NCI-H345 (cell line): ENCODE measurements at places on chromosomes 2 and 18.

DNA sequence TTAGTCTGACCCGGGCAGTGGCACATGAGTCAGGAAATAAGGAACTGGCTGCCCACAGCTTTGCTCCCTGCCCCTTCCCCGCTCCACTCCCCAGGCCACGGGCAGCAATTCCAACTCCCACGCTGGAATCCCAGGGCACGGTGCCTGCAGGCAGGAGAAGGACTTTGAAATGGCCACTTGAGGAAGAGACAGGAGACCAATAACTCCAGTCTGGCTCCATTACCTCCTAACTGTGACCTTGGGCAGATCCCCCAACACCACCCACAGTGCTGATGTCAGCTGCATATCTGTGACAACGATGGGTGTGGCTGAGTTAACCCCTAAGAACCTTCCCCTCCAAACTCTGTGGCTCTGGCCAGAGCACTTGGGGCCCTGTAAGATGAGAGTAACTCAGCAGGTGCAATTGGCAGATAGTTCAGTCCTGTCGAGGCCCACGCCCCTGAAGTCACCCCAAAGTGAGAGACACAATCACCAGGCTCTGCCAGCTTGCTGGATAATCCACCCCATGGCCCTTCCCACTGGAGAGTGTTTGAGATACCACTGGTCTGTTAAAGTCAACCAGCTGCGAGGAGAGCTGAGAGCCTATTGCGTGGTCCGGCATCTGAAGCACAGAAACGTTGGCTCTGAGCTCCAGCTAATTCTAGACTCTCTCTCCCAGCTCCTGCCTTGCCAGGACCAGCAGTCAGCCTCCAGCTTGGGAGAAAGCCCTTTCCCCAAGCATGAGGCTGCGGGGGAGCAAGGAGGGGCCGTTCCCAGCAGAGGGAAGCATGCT is 175.2 kb downstream of the TNS1 start:
- no peak for DNase-seq

GRCh38 chr2:84823788-84824187 is 57.1 kb downstream of the TRABD2A start:
- no peak for DNase-seq

DNA sequence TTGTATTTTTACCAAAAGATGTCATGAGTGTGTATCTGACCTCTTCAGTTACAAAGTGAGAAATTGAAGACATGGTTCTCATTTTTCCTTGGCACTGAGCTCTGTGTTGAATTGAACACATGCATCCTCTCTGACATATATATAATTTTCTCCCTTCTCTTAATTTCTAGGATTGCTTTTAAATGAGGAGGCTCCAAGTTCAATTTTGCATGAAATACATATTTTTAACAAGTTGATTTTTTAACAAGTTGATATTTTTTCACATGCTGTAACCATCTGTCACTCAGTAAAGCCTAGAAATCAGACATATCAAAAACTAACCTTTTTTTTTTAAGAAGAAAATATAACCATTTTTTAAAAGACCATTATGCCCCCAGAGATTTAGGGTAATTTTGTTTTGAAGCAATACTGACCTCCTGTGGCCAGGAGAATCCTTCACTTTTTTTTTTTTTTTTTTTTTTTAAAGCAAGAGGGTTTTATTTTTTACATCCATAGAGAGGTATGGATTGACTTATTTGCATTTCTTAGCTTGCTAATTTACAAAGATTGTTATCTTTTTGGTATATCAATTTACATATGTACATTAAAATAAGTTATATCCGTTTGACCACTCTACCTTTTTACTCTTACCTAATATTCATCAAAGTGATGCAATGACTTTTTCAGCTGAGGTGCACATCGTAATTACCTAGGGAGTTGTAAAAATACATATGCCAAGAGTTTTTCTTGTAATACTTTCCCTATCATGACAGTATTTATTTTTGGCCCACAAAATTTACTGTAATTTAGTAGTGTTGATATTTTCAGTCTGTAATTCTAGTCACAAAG is 161.8 kb downstream of the SOCS6 start:
- DNase-seq = no peak

- no peak for DNase-seq
These were observed 97.8 kb downstream of the HDAC4 start for GRCh38 chr2:239302808-239303557.

DNA sequence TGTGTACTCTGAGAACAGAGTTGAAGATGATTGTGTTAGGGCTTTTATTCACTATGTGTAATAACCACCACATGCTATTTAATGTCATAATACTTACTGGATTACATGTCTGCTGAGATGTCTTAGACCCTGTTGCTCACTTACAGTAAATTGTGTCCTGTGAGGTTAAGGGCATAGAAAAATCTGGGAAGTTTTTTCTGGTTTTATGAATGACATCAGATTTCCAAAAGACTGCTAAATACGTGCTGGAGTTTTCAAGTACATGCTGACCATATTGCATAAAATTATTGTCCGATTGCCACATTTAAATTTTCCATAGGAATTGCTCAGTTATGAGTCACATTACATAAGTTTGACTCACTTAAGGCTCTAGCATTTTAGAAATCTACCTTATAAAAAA is 96.7 kb upstream of the COL5A2 start:
- no peak for DNase-seq

- no peak for DNase-seq
These were observed 14.8 kb upstream of the SMAD2 start for GRCh38 chr18:47944972-47945852.

DNA sequence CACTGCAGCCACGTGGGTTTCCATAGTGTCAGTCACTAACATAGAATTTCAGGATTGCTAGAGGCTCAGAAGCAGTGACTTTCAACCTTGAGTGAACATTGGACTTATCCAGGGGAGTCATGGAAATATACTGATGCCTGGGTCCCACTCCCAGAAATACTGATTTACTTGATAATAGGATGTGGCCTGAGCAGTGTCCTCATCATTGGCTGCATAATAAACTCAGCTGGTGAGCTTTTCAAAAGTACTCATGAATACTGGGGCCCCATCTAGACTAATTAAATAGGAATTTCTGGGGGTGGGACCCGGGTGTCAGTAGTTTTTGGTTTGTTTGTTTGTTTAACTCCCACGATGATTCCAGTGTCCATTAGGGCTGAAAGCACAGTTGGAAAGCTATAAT is 141.4 kb downstream of the COL4A4 start:
- DNase-seq = no peak

GRCh38 chr2:198928026-198928425 is 529.7 kb downstream of the SATB2 start:
- DNase-seq = no peak

DNA sequence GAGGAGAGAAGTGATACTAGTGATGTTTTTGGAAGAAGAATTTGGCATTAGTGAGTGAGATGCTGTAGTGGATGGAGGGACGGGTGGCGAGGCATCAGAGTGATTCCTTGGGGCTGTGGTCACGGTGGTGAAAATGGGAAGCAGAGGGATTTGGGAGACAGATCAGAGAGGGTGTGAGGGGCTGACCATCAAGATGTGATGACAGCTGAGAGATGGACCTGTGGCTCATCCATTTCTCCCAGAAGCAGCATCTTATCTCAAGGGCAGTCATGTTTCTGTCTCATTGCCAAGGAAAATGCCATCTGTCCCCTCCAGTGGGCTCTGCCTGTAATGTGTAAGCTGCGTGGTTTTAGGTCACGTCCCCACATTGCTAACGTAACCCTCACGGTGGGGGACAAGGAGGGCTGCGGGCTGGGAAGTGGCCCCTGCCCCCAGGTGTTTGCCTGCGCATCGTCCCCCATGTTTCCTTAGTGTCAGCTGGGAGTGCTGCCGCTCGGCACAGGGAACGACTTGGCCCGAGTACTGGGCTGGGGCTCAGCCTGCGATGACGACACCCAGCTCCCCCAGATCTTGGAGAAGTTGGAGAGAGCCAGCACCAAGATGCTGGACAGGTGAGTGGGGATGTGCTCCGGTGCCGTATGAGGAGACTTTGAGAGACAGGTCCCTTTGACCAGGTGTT is 91.0 kb downstream of the DGKD start:
- no peak for DNase-seq

GRCh38 chr18:731185-731584 is 18.8 kb upstream of the ENOSF1 start:
- no peak for DNase-seq

GRCh38 chr2:11852526-11853196 is 106.2 kb downstream of the LPIN1 start:
- no peak for DNase-seq

- DNase-seq = no peak
These were observed 46.2 kb downstream of the IKZF2 start for GRCh38 chr2:213105212-213105611.

GRCh38 chr2:79971807-79972206 is 332.7 kb downstream of the LRRTM1 start:
- DNase-seq = no peak

DNA sequence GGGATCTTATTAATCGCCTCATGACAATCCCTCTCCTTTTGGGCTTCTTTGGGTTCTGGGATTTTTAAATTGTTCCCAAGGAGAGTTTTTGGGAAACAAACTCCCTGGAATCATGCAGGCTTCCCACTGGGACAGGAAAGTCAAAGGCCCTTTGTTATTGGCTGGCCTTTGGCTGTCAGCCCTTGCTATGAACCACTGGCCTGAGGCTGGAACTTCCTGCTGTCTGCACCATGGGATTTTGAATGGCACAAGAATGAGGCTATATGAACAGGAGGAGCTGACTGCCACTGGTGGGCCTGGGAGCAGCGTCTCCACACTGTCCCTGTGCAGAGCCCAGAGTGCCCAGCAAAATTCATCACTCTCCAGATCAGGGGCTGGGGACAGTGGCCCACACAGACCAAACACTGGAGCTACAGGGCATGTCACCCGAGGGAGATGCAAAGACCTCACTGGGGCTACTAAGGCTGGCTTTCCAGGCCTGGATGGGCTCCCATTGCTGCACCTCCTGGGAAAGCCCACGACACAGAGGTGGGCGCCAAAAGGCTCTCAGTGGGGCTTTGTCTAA is 35.7 kb downstream of the STEAP3 start:
- DNase-seq = no peak

- no peak for DNase-seq
These were observed 856.4 kb upstream of the CELF4 start for GRCh38 chr18:38421872-38422615.

- DNase-seq = no peak
These were observed 30.7 kb downstream of the EFR3B start for GRCh38 chr2:25072606-25073005.

DNA sequence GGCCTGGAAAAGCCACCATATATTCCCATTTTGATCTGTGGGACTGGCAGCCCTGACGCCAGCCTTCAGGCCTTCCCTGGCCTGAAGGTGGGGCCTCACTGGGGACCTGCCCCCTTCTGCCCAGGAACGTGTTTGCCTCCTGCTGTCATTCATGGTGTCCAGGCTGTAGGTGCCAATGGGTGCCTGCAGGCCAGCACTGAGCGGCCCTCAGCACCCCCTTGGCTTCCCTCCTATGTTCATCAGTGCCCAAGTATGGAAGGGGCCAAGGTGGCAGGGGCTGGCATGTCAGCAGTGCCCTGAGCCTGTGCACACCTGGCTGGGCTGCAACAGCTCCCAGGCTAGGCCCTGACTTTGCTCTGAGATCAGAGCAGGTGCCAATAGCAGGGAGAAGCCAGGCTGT is 800.3 kb upstream of the RAB6C start:
- no peak for DNase-seq

DNA sequence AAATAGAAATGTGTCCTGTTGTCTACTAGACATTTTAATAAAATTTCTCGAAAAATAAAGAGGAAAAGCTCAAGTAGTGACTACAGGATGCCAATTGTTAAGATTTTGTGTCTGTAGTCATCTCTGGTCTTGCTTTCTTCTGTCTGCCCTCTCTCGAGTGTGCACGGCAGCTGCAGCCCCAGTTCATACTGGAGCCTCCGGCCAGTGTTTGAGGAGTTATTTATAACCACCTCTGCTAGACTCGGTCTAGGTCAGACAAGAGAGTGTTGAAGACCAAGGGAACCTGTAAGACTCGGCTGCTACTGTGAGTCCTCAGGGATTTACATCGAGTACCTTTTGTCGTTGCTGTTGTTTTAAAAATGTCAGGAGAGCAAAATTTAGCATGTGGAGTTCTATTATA is 810.1 kb upstream of the POU3F3 start:
- peak; percentile 64 for DNase-seq

DNA sequence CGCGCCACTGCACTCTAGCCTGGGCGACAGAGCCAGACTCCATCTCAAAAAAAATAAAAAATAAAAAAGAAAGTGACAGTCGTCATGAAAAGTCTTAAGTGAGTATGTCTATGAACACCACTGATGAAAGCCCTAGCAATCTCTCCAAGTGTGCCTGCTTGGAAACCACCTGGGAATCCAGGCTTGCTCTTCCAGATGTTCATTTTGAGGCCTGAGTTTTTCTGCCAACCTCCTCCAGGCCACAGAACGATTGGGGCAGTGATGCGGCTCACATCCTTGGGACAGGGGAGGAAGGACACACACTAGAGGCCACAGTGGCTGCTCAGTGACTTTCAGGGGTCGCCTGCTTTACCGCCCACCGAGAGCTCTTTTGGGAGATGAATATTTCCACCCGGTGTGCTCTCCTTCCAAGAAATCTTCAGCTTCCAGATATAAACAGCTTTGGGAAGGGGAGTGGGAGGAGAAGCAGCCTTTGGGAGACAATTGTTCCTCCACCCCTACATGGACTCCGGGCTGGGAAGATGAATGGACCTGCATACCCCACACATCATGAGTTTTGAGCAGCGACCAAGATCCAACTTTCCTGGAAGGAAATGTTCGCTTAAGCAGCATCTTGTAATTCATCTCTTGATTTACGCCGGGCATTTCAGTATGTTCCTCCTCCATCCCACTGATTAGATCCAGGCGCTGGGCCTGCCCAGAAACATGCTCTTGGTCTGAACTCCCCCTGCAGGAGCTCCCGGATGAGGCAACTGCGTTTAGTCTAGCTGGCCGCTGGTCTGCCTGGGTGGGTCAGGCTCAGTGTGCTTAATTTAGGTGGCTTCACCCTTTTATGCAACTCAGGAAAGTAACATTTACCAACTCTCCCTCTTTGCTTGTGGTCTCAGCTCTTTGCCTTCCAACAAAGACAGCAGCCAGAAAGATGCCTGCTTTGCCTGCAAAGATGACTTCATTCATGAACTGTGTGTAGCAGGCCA is 6.2 kb upstream of the ARMC9 start:
- no peak for DNase-seq

- DNase-seq = no peak
These were observed 4.5 kb upstream of the MYO5B start for GRCh38 chr18:50199346-50199855.

- no peak for DNase-seq
These were observed 89.4 kb downstream of the SCN3A start for GRCh38 chr2:165114346-165114939.

- peak; percentile 3 for DNase-seq
These were observed 15.5 kb downstream of the SLC25A12 start for GRCh38 chr2:171878481-171878993.

- no peak for DNase-seq
These were observed 3.6 kb downstream of the GALNT3 start for GRCh38 chr2:165790466-165790865.

DNA sequence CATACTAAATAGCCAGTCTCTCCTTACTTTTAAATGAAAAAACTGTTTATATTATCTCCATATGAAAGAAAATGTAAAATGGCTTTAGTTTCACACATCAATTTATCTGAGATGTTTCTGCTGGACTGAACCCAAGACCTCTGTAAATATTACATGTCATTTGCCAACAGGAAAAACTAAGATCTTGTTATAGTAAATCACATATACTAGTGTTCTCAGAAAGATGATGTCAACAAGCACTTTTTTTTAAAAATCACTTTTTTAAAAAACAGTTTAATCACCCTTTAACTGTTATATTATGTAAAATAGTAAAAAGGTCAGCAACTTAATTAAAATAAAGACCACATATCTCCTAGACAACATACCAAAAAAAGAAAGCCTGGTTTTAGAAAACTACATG is 46.3 kb downstream of the PTPN2 start:
- no peak for DNase-seq
